Bronchus fibroblast of lung (primary cell): ENCODE measurements at places on chromosomes 3 and 15. TPM values are rescaled to one million over a fixed set of nuclear protein-coding genes. Genes with fewer than 3 reads are reported as not detected.

The PP2D1 gene
- total RNA-seq, result not detected in 2 replicates

The CYP8B1 gene
- total RNA-seq, result not detected in 2 replicates

The AHSG gene
- total RNA-seq, result not detected in 2 replicates

The TIGIT gene
- not detected in 2 replicates for total RNA-seq

The DPPA4 gene
- 0.67 and 1.2 TPM in 2 replicates for total RNA-seq

The THOC7 gene
- 54.9 and 62.9 TPM in 2 replicates for total RNA-seq

The MST1R gene
- total RNA-seq, result 0.45 and 0.50 TPM in 2 replicates

The NOX5 gene
- total RNA-seq, result 0.15 TPM in 1 of 2 replicates, not detected in the other

The GOLGA8R gene
- 0.30 and 0.50 TPM in 2 replicates for total RNA-seq

The TRMT10C gene
- 18.3 and 25.2 TPM in 2 replicates for total RNA-seq

The RTP3 gene
- not detected in 2 replicates for total RNA-seq

The LIPH gene
- total RNA-seq, result under 0.01 TPM in 1 of 2 replicates, not detected in the other

The ZNF502 gene
- 1.6 and 1.7 TPM in 2 replicates for total RNA-seq

The TP63 gene
- total RNA-seq, result not detected in 2 replicates

The CIB1 gene
- 40.5 and 41.3 TPM in 2 replicates for total RNA-seq

The C3orf20 gene
- not detected in 2 replicates for total RNA-seq

The CACNA1D gene
- total RNA-seq, result under 0.01 TPM in 2 replicates

The RBP2 gene
- not detected in 2 replicates for total RNA-seq

The SLC9C1 gene
- total RNA-seq, result under 0.01 TPM in 1 of 2 replicates, not detected in the other

The SH2D7 gene
- not detected in 2 replicates for total RNA-seq

The MESP2 gene
- total RNA-seq, result 0.45 and 1.3 TPM in 2 replicates

The TGM5 gene
- not detected in 2 replicates for total RNA-seq

The IREB2 gene
- 7.9 and 9.2 TPM in 2 replicates for total RNA-seq

The GOLGA8J gene
- not detected in 2 replicates for total RNA-seq

The SPINK8 gene
- total RNA-seq, result not detected in 2 replicates
